ENCODE measurements at places on chromosomes 13 and 19. TPM values are rescaled to one million over a fixed set of nuclear protein-coding genes. Genes with fewer than 3 reads are reported as not detected.
A peak's percentile ranks its signal among the peaks of the same experiment; 100 is the strongest.

DNA sequence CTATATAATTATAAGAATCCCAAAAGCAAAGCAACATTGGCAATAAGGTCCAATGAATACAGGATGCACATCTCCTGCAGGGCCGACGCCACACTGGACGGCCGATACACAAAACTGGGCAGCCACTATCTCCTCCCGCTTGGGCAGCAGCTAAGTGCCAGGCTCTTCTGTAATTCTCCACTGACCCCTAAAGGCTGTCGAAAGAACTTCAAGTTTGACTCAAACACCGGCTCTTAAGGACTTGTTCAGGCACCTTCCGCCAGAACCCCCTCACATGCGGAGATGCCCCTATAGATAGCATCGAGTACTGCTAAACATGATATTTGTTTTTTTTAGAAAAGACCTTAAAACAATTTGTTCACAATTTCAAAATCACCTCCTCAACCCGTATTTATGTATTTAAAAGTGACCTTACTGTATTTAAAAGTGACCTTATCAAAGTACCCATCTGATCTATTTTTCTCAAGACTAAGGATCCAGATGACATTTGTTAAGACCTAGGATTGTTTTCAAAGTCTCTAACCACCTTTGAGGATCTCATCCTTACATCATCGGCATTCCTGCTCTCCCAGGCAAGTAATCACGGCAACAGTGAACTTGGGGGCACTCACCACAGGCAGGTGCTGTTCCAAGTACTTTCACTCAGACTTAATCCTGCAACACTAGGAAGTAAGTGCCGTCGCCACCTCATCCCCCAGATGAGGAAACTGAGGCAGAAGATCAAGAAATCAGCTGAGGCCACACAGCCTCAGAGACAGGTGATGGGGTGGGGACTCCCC lies 77.8 kb downstream of the TUBGCP3 start:
- H3K36me3 ChIP-seq, result peaks cover 54% of the 10 kb centered on the region
- H3K4me1 ChIP-seq, result no peaks in the 10 kb centered on the region
- no peak overlapping the region for H3K4me3 ChIP-seq
- H3K27me3 ChIP-seq, result no peaks in the 10 kb centered on the region
- H3K27ac ChIP-seq, result no peak overlapping the region
- DNase-seq, result no peak

DNA sequence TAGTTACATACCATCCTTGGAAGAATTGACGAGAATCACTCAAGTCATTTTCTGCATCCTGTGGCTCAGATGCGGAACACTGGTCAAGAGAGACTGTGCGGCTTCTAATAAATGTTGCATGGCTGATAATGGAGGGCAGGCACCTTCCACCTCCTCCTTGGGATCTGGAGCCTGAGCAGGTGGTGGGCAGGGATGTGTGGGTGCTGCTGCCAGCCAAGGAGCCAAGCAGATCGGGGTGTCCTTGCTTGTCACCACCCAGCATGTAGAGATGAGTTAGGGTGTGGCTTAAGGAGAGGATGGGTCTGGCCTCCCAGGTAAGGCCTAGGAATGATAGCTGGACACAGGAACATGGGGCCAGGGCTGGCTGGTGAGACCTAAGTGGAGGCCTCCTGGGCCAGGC lies 17.5 kb downstream of the GPI start:
- peaks cover 6% of the 10 kb centered on the region for H3K4me1 ChIP-seq
- DNase-seq, result no peak
- H3K27me3 ChIP-seq, result no peaks in the 10 kb centered on the region
- peaks cover 93% of the 10 kb centered on the region for H3K36me3 ChIP-seq
- no peak overlapping the region for H3K4me3 ChIP-seq

GRCh38 chr19:4334929-4335570 lies 3.6 kb downstream of the STAP2 start:
- H3K27me3 ChIP-seq, result no peaks in the 10 kb centered on the region
- DNase-seq, result no peak
- H3K27ac ChIP-seq, result no peak overlapping the region
- peaks cover 14% of the 10 kb centered on the region for H3K4me1 ChIP-seq
- no peak overlapping the region for H3K4me3 ChIP-seq
- H3K36me3 ChIP-seq, result no peaks in the 10 kb centered on the region

DNA sequence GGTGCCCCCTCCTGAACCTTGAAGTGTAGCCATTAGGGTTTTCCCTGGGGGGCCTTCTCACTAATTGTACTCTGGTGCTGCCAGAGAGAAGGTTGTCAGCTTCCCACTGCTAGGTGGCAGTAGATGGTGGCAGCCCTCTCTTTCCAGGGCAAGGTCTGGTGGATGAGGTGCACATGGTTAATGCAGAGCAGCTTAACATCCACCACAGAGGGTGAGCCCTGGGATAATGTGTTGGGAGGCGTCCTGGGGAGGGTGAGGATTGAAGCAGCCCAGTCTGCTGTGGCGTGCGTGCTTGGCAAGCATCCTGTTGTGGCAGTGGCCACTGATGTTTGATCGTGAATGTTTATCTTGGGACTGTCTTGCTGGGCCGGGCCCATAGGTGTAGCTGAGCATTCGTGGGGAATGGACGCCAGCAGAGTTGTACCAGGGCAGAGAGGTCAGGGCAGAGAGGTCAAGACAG lies 5.8 kb downstream of the EGLN2 start:
- H3K27me3 ChIP-seq, result no peaks in the 10 kb centered on the region
- peak overlapping the region; percentile 99 for H3K27ac ChIP-seq
- peaks cover 47% of the 10 kb centered on the region for H3K36me3 ChIP-seq

- no peaks in the 10 kb centered on the region for H3K36me3 ChIP-seq
- H3K4me3 ChIP-seq, result no peak overlapping the region
- H3K27ac ChIP-seq, result no peak overlapping the region
Measured at GRCh38 chr19:44930088-44930487, 11.9 kb upstream of the APOC4 start.

DNA sequence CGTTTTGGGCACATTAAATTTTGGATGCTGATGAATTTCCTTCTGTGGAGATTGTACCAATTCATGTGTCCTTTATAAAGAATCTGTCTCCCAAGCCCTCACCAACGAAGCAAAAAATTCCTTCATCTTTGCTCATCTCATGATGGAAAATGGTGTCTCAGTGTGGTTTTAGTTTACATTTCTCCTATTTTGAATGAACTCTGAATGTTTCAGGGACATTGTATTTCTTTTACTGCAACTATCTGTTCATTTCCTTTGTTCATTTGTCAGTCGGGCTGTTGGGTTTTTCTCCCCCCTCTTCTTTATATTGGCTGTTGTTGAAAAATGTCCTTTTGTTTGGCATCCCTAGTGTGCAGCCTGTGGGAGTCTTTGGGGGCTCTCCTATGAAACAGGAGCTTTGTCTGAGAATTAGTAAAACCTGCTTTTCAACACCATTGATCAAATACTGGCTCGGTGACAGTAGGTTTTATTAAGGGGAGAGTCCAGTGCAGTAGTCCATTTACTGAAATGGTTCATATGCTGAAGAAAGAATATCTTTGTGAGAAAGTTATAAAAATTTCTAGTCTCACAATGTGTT lies 91.3 kb upstream of the C1QTNF9B start:
- no peaks in the 10 kb centered on the region for H3K27me3 ChIP-seq
- H3K4me3 ChIP-seq, result no peak overlapping the region
- no peak for DNase-seq
- H3K36me3 ChIP-seq, result no peaks in the 10 kb centered on the region
- H3K4me1 ChIP-seq, result peaks cover 28% of the 10 kb centered on the region

The SDHAF1 gene
- 10.3 TPM for total RNA-seq

The NLRP5 gene
- total RNA-seq, result not detected

Data from left ventricle myocardium inferior (tissue), 1 donor.